ENCODE measurements at places on chromosomes 16 and 17.
A peak's percentile ranks its signal among the peaks of the same experiment; 100 is the strongest.

- no peak for DNase-seq
Measured at GRCh38 chr16:55570159-55570558, 3.7 kb downstream of the CAPNS2 start.

DNA sequence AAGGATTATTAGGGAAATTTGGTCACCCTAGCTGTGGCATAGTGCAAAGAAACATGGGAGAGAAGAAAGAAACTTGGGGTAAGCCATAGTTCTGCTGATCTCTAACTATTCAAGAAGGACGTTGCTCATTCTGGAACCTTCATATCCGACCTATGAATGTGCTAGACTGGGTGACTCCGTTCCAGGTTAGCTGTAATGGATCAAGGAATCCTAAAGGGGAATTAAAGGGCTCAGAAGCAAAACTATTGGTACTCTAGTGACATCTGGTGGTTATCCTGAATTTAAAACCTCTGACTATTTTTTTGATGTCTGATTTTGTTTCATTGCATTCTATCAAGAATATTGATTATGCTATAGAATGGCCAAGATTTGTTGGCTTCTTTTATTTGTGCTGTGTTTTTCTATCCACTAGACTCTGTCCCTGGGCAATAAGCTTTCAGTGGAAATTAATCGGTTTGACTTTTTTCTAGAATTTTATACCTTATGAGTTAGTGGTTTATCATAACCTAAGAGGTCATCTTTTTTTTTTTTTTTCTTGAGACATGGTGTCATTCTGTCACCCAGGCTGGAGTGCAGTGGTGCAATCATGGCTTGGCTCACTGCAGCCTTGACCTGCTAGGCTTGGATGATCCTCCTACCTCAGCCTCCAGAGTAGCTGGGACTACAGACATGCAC lies 19.5 kb downstream of the PCTP start:
- no peak for DNase-seq

GRCh38 chr17:45009676-45010467 lies 41.6 kb downstream of the DCAKD start:
- DNase-seq = no peak

- DNase-seq = no peak
Measured at GRCh38 chr17:83204230-83204725, 124.9 kb downstream of the METRNL start.

GRCh38 chr16:54160939-54161897 lies 125.4 kb downstream of the IRX3 start:
- DNase-seq = no peak

DNA sequence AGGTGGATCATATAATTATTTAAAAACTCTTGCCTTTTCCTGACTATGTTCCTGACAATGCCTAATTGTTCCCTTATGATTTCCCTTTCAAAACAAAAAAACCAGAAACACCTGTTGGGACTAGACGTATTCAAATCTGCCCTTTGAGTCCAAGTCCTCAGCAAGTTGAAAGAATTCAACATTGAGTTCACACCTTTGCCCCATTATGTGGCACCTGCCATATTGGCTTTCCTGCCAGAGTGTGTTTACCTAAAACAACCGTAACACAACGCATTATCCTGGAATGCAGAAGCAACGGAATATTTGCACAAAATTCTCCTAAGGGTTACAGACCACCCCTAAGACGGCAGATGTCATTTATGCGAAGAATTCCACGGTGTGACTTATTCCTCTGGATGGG lies 105.9 kb downstream of the ZFHX3 start:
- no peak for DNase-seq

- DNase-seq = no peak
Measured at GRCh38 chr17:67606896-67607604, 110.7 kb upstream of the NOL11 start.

GRCh38 chr16:75104836-75105235 lies 11.7 kb downstream of the LDHD start:
- no peak for DNase-seq

GRCh38 chr16:53966821-53967571 lies 263.0 kb downstream of the FTO start:
- DNase-seq = no peak

DNA sequence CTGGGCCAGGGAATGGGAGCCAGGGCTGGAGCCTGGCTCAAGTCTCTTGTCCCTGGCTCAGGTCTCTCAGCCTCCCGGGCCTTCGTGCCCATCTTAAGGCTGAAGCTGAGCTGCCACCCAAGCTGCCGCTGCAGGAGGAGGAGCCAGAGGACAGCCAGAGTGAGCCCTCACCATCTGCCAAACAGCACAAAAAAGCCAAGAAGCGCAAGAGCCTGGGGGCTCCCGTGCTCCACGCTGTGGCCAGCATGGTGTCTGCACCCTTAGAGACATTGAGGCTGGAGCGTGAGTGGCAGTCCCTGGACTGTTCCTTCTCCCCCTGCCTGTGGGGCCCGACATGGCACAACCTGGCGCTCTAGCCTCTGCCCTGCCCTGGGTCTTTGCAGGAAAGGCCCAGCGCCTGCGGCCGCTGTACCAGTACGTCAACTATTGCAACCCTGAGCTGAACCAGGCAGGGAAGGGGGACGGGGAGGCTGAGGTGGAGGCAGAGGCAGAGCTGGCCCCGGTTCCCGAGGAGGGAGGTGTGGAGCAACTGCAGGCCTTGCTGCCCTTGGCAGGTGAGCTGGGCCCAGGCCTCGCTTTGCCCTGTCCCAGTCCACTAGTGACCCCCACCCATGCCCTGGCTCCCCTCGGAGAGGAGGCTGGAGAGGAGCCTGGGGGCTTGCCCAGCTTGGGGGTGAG lies 1.3 kb downstream of the C16orf86 start:
- peak; percentile 53 for DNase-seq

DNA sequence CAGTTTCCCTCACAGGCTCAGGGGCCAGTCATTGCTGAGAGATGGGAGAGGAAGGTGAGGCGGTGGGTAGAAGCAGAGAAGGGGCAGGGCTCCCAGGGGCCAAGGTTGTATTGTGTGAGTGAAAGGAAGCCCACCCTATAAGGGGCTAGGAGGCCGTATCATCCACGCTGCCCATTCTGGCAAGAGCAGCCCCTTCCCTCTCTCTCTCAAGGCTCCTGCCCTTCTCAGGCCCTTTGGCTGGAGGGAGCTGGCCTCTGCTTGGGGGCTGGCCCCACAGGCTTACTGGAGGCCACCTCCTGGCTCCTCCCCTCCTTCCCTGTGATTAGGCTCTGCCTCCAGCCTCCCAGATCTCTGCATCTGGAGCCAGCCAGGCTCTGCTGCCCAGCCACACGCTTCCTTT lies 7.6 kb downstream of the TBKBP1 start:
- DNase-seq = no peak

DNA sequence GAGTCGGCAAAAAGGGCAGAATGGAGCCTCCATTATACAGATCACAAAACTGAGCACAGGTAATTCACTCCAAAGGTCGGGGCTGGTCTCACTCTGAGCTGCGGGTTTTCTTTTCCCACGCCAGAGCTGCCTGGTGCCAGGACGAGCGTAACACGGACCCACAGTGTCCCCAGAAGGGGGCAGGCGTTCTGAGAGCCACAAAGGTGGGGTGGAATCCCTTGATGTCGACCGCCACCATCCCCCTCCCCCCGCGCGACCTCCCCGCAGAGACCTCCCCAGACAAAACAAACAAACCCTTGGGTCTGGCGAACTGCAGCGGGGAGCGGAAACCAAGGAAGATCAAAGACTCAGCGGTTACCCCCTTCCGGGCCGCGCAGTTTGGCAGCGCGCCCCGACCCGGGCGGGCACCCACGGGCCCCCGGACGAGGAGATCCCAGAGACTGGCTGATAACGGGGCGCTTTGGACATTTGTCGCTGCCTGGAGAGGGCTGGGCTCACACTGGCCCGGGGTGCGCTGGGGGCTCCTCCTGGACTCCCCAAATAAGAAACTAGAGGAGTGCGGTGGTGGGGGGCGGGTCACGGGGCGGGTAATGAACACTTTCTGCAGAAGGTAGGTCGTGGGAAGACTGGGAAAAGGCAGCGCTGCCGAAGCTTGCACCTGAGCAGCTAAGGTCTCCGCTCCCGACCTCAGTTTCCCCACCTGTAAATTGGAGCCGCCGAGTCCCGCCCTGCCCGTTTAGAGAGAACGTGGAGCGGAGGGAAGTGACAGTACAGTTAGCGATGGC lies 664 bp upstream of the NKD1 start:
- DNase-seq = peak; percentile 25

DNA sequence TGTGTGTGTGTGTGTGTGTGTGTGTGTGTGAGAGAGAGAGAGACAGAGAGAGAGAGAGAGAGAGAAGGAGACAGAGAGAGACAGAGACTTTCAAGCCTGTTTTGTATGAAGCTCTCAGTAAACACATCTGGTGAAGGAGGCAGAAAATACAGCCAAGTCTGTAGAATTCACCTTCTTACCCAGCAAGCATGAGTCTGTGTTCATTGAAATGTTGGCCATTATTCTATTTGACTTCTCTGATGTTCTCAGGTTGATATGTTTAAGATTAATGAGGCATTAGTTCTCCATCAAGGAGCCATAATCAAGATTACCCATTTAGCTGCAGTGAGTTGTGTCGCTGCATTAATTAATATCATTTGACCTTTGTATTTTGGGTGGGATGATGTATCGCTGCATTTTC lies 895.8 kb upstream of the EEF2KMT start:
- DNase-seq = no peak

DNA sequence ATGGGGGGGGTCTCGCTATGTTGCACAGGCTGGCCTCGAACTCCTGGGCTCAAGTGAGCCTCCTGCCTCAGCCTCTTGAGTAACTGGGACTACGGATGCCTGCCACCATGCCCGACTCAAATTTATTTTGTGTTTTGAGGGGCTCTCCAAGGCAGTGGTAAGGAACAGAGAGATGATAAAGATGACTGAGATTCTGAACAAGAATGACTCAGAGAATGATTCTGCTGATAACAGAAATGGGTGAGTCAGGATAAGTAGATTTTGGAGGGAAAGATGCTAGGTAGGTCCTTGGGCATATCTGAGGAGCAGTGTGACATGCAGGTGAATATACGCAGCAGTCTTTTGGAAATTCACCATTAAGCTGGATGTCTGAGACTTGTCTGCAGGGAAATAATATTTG lies 2.6 kb downstream of the TMEM220 start:
- DNase-seq = no peak

- no peak for DNase-seq
Measured at GRCh38 chr17:8868092-8868491, 618 bp upstream of the PIK3R6 start.

DNA sequence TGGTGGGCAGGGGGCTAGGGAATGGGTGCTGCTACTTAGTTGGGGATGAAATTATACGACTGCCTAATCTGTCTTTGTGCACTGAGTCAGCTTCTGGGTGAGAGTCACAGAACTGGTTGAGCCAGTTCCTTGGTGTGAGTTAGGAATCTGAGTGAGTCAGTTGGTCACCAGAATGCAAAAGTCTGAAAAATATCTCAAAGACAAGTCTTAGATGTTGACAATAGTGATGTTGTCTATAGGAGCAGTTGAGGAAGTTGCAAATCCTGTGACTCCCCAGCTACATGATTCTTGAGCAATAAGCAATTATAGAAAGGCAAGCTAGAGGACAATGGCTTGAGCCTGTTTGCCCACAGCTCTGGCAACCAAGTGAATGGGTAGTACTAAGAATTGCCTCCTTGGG lies 399.2 kb downstream of the CNTNAP4 start:
- DNase-seq = no peak

- no peak for DNase-seq
Measured at GRCh38 chr16:19883296-19883965, 1.2 kb downstream of the GPRC5B start.

- no peak for DNase-seq
Measured at GRCh38 chr17:40903129-40903847, 18.2 kb upstream of the KRT20 start.

GRCh38 chr16:68995011-68995504 lies 110.4 kb upstream of the HAS3 start:
- DNase-seq = no peak

GRCh38 chr17:13240851-13241250 lies 223.0 kb upstream of the ELAC2 start:
- no peak for DNase-seq

- DNase-seq = no peak
Measured at GRCh38 chr16:74775255-74775654, 635 bp upstream of the FA2H start.

GRCh38 chr16:49700251-49701064 lies 155.5 kb downstream of the ZNF423 start:
- DNase-seq = no peak

GRCh38 chr17:60542071-60542470 lies 16.0 kb upstream of the APPBP2 start:
- DNase-seq = no peak

- DNase-seq = peak; percentile 33
Measured at GRCh38 chr17:28717578-28718332, at the start of gene RAB34. Gene RAB34, minus strand, starts transcription at chr17:28717868. Its CDS starts 602 bp downstream, at chr17:28717266.

DNA sequence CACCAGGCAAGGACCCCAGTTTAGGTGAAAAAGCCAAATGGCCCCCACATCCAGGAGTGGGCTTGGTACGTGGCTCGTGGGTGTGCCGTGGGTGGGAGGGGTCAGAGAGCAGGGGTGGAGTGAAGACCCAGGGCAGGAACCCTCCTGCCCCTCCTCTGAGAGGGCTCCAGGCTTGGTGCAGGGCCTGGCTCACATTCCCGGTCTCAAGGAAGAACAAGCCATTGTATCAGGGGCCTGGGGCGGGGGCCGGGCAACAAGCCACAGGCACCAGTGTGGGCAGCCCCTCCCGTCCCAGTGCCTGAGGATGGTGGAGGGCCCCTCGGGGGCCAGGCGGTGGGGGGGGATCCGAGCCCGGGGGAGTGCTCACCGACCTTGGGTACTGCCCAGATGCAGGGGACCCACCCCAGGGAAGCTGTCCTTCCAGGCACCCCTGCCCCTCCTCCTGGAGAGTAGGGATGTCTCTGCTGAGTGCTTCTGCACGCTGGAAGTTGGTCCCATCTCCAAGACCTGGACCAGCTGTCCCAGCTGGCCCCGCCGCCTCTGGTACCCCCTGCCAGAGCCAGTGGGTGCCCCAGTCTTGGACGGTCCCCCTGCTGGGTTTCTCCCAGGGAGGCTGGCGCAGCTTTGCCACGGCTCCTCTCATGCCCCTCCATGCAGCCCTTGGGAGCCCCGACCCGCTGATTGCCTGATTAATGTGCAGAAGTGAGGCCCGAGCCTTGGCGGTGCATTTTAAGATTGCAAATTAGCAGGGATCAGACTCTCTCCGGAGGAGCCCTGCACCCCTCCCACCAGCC lies 83.7 kb downstream of the RTN4RL1 start:
- no peak for DNase-seq

GRCh38 chr17:72511874-72512273 lies 391.1 kb downstream of the SOX9 start:
- no peak for DNase-seq

DNA sequence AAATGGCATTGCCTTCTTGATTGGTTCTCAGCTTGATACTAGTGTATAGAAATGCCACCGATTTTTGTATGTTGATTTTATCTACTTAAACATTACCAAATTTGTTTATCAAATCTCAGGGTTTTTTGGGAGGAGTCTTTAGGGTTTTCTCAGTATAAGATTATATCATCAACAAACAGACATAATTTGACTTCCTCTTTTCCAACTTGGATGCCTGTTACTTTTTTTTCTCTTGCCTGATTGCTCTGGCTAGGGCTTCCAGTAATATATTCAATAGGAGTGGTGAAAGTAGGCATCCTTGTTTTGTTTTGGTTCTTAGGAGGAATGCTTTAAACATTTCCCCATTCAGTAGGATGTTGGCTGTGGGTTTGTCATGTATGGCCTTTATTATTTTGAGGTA lies 29.1 kb downstream of the EFCAB13 start:
- DNase-seq = no peak

Measured in stimulated activated CD4-positive, alpha-beta T cell treated with anti-CD3 and anti-CD28 coated beads, Interleukin-1b, Interleukin-23, amount 100 ng/mL, for 24 hours (primary cell).